ENCODE measurements at places on chromosomes 3 and 15.

- peak; percentile 79 for DNase-seq
Observed at GRCh38 chr15:66603301-66604179, 37.7 kb upstream of the LCTL start.

DNA sequence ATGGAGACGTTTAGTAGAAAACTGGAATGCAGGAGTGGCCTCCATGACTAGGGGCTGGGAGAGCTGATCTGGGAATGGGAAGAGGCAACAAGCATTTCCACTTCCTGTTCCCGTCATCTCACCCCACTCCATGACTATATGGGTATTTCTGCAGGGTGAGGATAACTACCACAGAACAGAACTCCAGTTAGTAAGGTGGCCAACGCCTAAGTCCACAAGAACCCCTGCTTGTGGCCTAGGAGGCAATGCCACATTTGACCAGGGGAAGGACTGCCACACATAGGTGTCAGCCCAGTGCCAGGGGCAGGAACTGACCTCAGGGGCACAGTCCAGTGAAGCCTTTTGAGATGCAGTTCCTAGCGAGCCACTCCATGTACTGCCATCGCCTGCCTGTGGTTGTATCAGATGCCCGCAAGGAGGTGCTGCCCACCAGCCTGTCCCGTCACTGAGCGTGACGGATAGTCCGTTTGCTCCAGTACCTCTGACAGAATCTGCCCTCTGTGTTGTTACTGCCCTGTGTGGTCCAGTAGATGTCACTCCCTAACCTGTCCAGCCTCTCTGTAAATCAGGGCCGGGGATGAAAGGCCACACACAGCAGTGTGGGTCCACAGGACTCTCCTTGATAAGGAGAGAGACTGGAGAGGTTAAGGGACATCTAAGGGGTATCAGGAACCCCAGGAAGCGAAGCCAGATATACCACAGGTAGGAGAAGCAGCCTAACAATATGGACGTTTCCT lies 3.5 kb upstream of the MTFMT start:
- DNase-seq, result peak; percentile 87

- DNase-seq, result no peak
Observed at GRCh38 chr3:127175272-127175671, 17.7 kb upstream of the PRR23E start.

DNA sequence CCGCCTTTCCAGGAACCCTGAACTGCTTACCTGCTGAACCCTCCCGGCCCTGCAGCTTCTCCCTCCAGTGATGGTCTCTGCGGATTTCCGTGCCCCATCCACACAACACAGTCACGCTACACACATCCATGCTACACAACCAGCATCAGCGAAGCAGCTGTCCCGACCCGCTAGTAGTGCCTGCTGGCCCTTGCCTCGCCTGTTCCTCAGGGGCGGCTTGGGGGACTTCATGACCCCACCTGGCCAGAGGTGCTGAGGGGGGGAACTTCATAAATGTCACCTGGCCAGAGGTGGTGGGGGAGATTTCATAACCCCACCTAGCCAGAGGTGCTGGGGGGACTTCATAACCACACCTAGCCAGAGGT lies 530 bp upstream of the TUBGCP5 start:
- DNase-seq, result no peak

GRCh38 chr15:75695220-75695619 lies 17.4 kb downstream of the CSPG4 start:
- DNase-seq, result no peak

GRCh38 chr3:131972091-131972490 lies 62.7 kb downstream of the CPNE4 start:
- DNase-seq, result peak; percentile 46

GRCh38 chr3:154152741-154153140 lies 31.6 kb downstream of the ARHGEF26 start:
- DNase-seq, result no peak

DNA sequence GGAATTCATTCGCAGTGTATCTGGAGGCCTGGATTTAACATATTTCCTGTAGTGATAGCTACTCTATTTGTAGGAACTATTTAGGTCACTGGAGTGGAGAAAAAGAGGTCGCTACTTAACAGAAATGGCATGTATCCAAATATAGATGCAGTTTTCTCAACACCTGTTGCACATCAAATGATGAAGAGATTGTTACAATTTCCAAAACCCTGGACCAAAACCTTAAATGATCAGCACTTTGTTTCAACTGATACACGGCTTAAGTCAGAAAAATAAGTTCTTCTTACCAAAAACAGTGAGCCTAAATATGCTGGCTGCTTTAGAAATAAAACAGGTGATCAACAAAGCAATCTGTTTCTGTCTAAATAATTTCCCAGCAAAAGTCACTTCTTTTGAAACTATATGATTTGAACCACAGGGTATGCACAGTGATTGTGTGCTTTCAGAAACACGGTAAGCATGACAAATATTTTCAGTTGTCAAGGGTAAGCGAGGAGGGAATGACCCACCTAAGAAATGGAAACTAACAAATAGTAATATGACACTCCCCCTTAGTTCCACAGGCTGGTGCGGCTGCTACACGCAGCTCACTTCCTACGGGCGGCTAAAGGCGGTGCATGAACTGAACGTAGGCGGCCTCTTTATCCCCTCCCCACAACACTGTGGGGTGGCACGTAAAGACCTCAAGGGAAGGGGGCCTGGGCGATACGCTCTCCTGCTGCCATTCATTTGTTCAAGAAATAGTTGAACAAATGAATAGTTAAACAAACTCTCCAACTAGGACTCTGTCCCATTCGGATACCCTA lies 1.1 kb downstream of the EHD4 start:
- DNase-seq, result peak; percentile 83

All from GM23248 (cell line).